ENCODE measurements at places on chromosomes 1 and 21.
A peak's percentile ranks its signal among the peaks of the same experiment; 100 is the strongest.

DNA sequence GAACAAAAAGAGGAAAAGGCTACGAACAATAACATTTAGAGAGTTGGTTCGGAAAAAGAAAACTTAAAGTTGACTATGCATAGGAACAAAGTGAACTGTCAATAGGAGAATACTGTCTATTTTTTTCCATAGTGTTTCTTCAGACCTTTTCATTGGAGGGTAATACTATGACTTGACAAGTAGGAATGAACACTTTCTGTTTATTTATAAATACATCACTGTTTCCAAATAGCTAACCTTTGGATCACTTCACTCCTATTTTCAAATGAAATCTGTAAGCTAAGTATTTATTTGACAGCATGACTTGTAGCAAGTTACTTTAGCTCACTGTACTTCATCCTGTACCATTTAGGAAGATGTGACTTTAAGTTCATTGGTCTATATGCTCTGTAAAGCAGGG is 221.3 kb downstream of the COL24A1 start:
- no peak for DNase-seq

DNA sequence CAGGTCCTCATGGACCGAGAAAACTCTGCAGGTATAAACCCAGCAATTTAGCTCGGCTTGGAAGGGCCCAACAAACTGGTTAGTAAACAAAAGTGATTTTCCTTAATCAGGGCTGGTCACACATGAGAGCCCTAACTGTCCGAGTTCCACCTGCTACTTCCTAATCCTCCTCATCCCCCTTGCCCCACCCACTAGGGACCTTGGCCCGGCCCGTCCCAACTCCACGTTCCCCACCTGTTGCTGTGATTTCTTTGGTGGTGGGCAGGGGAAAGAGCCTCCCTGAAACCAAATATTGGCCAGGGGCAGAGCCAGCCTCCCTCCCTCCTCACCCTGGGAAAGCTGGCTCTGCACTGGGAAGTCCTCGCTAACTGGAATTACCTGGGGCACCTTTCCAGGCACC is 304.2 kb upstream of the PROX1 start:
- DNase-seq = no peak

DNA sequence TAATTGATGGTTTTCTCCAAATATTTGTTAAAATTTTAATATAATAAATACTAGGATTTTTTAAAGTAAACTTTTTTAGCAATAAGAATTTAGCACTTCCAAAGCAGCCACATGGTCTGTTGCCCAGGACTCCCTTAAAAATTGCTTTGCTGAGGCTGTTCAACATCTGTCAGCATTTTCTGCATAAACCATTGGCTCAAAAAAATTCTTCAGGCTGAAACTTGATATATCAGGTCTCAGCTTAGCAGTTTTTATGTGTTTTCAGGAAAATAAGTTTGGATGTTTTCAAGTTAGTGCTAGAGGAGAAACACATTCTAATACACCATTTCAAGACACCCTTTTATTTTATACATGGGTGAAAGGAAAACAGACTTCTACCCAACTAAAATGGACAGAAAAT is 69.1 kb upstream of the C1orf105 start:
- DNase-seq = peak; percentile 66

GRCh38 chr1:2610036-2610959 is 22.5 kb downstream of the MMEL1 start:
- DNase-seq = no peak

All from RPMI7951 (cell line).